AG09309 (cell line): ENCODE measurements at places on chromosomes 7 and 10.
A peak's percentile ranks its signal among the peaks of the same experiment; 100 is the strongest.

- DNase-seq, result no peak
These were observed 296.3 kb upstream of the NPSR1 start for GRCh38 chr7:34361663-34362250.

GRCh38 chr7:114085592-114086501 is 167.0 kb upstream of the PPP1R3A start:
- DNase-seq, result peak; percentile 61

- DNase-seq, result no peak
These were observed 6.8 kb upstream of the PARD3 start for GRCh38 chr10:34821587-34822585.

GRCh38 chr10:44047361-44047760 is 337.5 kb downstream of the CXCL12 start:
- DNase-seq, result no peak

DNA sequence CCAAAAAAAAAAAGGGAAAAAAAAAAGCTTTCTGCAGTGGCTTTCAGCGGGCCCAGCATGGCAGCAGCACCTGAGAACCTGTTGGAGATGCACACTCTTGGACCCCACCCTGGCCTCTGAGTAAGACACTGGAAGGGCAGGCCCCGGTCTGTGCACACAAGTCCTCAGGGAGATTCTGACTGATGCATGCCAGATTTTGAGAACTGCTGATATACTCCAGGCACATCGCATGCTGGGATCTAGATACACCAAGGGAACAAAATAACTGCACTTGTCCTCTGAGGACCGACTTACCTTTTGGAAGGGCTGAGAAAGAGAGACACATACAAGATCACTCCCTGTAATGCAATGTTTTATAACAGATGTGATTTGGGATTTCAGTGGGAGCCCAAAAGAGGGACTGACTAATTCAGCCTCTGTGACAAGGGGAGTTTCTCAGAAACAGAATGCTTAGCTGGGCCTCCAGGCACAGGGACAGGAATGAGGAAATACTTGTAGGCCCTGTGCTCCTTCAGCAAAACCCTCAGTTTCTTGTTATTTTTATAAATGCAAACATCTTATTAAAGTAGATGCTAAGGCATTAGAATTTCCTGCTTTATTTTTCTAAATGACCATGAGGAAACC is 8.2 kb downstream of the EGFR start:
- no peak for DNase-seq

DNA sequence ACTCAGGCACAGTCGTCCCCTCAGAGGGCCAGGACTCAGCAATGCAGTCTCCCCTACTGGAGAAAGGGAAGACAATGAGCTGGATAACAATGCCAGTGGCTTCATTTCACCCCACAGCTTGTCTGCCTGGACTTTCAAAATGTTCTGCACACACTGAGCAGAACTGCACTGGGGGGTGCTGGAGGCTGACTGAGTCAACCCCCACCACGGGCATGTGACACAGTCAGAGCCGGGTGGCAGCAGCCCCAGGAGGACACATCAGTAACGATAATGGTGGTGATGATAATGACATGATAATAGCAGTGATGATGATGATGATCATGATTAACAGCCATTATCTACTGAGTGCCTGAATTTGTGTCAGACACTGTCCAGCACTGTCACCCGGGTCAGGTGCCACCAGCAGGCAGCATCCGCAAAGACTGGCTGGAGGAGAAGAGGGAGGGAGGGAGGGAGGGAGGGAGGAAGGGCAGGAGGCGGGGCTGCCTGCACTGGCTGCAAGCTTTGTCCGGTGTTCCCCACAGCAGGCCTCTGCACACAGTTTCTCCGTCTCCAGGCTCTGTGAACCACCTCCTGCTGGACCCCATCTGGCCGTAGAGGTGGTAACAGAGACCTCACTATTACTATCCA is 67.4 kb downstream of the PLXNA4 start:
- no peak for DNase-seq

- no peak for DNase-seq
These were observed 108.4 kb downstream of the LYZL1 start for GRCh38 chr10:29397221-29397620.

DNA sequence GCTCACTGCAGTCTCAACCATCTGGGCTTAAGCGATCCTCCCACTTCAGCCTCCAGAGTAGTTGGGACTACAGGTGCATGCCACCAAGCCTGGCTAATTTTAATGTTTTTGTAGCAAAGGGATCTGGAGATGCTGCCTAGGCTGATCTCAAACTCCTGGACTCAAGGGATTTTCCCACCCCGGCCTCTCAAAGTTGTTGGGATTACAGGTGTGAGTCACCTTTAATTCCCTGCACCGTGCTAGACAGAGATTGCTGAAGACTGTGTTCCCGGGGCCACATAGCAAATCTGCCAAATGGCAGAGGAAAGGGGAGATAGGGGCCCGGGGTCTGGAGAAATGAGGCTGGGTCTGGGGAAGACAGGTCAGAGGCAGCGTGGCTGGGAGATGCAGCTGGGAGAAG is 20.6 kb upstream of the PSMG3 start:
- DNase-seq, result no peak

GRCh38 chr10:80619036-80619435 is 81.3 kb downstream of the SH2D4B start:
- DNase-seq, result no peak

DNA sequence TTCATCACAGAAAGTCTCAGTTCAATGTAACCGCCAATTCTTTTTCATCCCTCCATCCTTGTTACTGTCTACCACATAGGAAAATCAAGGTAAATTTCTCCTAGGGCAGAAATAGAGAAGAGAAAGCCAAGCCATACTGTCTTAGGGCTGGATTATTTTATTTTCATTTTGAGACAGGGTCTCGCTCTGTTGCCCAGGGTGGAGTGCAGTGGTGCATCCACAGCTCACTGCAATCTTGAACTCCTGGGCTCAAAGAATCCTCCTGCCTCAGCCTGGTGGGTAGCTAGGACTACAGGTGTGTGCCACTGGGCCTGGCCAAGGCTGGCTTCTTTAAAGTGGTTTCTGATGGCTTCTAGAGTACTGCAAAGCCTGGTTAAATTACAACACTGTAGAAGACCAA is 181.7 kb downstream of the SRPK2 start:
- DNase-seq, result no peak

GRCh38 chr10:72009051-72009424 is 44.8 kb downstream of the CHST3 start:
- no peak for DNase-seq

GRCh38 chr7:111839261-111839660 is 277.0 kb upstream of the IMMP2L start:
- no peak for DNase-seq

GRCh38 chr7:21757537-21758282 is 188.0 kb downstream of the CDCA7L start:
- no peak for DNase-seq

DNA sequence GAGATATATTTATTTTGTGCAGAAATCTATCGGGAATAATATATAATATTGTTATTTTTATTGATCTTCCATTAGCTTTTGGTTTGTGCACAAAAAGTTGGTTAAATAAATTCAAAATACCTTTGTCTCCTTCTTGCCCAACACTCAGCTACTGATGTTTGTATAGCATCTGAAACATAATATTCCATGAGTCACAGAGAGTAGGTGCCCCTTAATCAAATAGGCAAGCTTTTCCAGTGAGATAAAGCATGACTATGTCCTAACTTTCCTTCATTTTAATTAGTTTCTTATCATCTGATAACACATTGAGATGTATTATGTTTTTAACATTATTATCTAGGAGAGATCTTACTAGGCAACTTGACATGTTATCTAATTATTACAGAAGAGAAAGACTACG is 432.2 kb downstream of the KIF20B start:
- DNase-seq, result no peak

DNA sequence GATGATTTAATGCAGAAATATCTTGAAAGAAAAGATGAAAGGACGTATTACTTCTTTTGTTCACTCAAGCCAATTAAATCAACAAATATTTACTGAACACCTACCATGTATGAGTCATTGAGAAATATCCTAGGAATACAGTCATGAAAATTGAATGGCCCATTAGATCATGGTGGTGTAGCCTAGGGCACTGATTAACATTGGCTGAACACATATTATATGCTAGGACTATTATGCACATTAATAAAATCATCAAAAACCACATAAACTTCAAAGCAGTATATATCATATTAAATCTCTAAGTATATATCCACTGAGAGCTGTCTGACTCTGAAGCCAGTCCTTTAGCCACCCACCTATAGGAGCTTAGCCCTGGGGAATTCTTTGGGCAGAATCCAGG is 41.8 kb downstream of the FAM204A start:
- no peak for DNase-seq

DNA sequence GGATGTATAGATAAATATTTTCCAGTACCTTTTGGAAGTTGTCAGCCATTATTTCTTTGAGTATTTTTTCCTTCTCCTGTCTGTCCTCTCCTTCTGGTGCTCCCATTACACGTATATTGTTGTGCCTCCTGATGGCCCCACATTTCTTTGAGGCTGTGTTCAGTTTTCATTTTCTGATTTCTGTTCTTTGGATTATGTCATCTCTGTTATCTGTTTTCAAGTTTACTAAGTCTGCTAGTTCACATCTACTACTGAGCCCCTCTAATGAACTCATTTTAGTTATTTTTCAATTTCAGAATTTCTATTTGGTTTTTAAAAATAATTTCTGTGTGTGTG is 16.3 kb downstream of the RBM33 start:
- no peak for DNase-seq

DNA sequence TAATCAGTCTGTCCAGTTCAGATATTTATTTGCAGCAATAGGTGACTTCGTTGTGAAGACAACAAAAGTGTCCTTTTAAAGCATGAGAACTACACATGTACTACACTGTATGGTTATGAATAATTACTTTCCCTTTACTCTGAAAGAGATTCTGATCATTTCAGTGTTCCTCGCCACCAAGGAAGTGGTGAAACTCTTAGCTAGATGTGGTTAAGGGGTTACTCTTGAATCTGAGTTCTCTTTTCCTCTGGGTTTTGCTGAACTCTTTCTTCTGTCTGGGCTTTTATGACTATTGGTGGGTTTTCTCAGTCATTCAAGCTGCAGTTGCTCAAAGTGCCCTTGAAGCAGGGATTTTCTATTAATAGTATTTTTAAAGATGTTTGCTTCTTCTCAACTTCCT is 127.9 kb upstream of the SEM1 start:
- DNase-seq, result no peak

DNA sequence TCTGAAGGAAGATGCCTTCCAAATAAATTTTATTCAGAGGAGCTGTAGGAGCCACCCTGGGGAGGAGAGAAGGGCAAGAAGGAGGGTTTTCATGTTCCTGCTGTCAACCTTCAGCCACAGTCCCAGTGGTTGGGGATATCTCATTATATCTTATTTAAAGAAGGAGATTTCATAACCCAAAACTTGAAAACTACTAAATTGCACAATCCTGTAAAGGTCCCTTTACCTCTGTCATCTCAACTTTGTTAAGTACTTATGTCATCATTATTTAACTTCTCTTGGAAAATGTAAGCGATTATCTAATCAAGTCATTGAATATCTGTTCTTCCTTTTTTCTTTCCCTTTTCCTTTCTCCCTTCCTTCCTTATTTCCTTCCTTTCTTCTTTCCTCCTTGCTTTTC is 794.5 kb upstream of the IGFBP3 start:
- no peak for DNase-seq

GRCh38 chr10:34063592-34063991 is 729.1 kb upstream of the NRP1 start:
- DNase-seq, result no peak

- peak; percentile 91 for DNase-seq
These were observed at the start of gene SDHAF3 for GRCh38 chr7:97117372-97118188. SDHAF3 (plus strand) TSS chr7:97117698; CDS start chr7:97117724, 26 bp downstream.

DNA sequence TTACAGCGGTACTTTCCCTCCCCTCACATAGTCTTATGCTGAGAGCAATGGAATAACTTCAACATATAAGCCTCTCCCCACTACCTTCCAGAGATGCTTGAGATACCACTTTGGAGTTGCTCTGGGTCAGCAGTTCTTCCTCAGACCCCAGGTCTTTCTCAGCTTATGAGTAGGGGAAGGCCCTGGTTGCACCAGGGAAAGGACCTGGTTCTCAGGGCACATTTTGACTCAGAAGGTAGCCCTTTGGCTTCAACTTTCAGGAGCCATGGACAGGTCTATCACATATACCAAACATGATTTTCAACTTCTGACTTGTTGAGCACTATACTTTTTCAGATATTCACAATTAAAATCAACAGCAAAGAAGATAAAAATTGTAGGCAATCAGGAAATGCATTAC is 11.5 kb upstream of the FIGNL1 start:
- DNase-seq, result no peak

DNA sequence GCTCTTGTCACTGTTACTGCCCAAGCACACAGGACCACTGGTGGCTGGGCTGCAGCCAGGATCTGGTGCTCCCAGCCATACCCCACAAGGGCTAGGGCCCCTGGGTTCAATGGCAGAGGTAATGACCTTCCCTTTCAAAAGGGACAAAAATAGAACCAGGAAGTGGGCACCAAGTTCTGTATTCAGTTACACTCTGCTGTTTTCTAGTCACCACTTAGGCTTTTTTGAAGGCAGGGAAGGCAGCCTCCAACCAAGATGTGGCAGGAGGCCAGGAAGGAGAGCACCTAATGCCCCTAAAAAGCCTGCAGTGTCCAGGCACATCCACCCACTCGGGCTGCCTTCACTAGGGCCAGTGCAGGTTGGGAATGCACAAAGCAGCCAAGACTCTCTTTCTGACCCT is 47.8 kb downstream of the NOD1 start:
- DNase-seq, result no peak

DNA sequence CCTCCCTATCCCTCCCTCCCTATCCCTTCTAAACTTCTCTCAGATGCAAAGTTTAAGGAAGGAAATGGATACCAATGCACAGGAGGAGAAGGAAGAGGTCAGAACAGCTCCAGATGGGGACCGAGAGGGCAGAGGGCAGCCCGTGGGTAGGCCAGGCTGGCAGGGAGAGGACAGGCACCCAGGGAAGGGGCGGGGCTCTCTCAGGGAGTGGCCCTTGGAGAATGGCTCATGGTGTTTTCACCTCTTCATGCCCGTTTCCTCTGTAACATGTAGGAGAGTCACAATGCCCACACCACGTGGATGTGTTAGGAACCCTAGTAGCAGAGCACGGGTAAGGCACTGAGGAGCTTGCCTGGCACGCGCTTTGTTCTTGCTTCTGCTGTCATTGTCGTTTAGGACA is 264.5 kb downstream of the CELF2 start:
- no peak for DNase-seq

DNA sequence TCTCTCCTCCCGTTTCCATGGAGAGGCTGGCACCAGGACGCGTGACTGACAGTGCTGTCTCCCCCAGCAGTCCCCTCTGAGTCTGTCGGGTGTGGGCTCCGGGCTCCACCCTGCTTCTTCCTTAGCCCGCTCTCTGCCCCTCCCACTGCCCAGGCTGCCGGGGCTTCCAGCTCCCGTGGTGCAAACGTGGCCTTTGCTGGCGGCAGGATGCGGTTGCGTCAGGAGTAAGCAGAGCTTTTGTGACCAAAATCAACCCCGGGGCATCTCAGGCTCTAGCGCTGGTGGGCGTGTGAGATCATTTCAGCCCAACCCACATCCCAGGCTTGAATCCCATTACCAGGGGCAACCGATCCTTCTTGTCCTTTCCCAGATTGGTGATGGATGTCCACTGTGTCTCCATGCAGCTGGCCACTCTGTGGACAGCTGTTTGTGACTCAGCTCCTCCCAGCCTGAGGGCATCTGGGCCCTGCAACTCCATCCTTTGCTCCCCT is 28.2 kb downstream of the PTPRE start:
- DNase-seq, result no peak
